ENCODE measurements at places on chromosomes 1 and 21. TPM values are rescaled to one million over a fixed set of nuclear protein-coding genes. Genes with fewer than 3 reads are reported as not detected.

ADAM30 gene
- total RNA-seq: not detected

CYP4Z1 gene
- total RNA-seq: not detected

ADAMTS5 gene
- not detected for total RNA-seq

APH1A gene
- total RNA-seq: 130 TPM

PIGC gene
- 24.7 TPM for total RNA-seq

ATP1A2 gene
- not detected for total RNA-seq

LCE1B gene
- not detected for total RNA-seq

KLHL17 gene
- total RNA-seq: 13.9 TPM

CFHR5 gene
- not detected for total RNA-seq

CFHR1 gene
- not detected for total RNA-seq

LRRC38 gene
- not detected for total RNA-seq

- DNase-seq: no peak
These were observed 20.2 kb upstream of the MTR start for GRCh38 chr1:236774926-236775325.

DNA sequence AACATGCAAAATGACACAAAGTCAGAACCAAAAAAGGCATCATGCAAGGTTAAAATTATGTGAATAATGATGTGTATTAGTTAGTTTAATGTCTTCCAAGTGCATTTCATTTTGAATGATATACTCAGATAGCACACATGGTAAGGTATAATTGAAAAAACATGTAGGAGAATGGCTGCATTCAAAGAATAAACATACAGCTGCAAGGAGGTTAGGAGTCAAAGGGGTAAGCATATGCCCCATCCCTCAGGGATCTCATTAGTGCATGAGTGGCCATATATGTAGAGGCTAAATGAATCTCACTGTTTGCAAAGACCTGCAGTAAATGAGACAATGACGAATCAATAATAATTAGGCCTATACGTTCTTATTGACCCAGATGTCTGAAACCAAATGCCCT lies 179.7 kb upstream of the HOOK1 start:
- DNase-seq: no peak

DNA sequence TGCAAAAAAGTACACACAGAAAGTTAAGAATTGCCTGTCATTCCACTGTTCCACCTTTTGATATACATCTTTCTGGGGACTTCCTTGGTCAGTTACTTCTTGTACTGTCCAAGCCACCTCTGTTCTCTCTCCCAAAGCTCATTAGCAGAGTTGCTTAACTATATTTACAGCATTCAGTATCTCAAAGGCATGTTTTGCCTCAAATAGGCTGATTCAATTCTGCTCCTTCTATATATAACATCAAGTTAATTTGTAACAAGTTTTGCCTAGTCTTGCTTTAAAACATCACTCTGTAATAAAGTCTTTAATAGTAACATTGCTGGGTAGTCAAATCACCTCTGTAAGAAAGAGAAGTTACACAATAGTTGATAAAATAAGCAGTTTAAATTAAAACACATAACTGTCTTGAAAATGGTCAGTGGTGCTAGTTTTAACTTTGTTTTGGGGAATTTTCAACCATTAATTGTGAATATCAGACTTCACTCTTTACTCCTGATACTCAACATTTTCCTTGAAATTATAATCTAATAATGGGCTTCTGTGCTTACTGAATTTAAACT lies 35.7 kb downstream of the EDARADD start:
- no peak for DNase-seq

DNA sequence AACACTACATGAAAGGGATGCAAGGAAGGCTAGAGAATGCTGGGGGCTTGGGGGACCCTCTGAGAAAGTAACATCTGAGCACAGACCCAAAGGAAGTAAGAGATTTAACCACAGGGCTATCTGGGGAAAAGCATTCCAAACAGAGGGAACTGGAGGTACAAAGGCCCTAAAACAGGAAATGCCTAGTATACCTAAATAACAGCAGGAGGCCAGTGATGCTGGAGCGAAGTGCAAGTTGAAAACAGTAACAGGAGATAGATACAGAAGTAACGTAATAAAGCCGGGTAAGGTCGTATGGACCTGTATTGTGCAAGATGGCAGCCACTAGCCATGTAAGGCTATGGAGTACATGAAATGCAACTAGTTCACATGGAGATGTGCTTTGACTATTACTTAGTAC lies 52.1 kb downstream of the CD34 start:
- DNase-seq: no peak

DNA sequence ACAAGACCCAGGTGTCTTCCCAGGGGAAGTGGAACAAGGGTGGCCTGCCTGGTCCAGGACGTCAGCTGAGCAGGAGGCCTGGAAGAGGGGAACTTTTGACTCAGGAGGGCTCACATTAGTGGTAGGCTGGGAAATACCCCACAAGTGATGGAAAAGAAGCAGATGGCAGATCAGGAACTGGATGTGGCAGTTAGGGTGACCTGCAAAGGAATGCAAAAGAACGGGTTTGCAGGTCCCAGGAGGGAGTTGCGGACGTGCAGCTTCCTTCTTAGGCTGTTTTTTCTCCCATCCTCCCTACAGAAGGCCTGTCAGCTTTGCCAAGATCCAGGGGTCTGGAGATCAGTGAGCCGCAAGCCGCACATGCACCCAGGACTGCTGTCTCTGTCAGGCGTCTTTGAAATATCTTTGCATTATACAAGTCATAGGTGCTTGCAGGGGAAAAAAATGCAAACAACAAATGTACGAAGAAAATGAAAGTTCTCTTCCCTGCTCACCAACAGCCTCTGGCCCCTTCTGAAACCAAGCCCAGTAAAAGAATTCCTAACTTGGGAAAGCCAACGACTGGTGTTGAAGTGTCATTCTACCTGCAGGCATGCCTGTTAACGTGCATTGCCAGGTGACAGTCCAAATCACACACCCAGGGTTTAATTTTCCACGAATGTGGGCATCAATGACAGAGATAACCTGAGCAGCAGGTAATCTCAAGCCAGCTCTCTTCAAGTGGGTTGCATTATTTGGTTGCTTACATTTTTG lies 34.4 kb downstream of the NENF start:
- DNase-seq: no peak

GRCh38 chr21:25898671-25899070 lies 163.9 kb downstream of the GABPA start:
- no peak for DNase-seq

DNA sequence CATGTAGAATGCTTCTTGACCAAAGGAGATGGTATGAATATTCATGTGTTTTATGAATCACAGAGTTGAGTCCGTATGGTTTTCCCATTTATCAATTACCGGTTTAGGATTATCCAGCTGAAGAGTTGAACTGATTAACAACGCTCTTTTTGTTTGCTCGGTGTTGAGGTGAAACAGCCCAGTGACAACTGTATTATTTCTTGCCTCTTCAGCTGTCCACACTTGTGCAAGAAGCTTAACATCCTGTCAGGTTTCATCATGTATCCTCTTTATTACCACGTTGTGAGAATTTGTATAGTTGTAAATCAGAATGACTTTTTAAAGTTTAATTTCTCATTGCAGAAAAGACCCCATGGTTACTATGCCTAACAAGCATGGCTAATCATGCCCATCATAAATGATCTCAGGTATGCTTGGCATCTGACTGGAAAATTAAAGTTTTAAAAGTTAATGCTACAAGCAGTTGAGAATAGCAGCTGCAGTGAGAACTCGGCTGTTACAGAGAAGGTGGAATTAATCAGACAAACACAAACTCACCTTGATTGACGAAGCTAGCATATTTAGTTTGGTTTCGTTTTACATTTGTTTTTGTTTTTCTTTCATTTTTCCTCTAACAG lies 563.2 kb upstream of the ADGRL2 start:
- DNase-seq: no peak

GRCh38 chr1:76928522-76928921 lies 61.2 kb downstream of the ST6GALNAC5 start:
- DNase-seq: no peak

DNA sequence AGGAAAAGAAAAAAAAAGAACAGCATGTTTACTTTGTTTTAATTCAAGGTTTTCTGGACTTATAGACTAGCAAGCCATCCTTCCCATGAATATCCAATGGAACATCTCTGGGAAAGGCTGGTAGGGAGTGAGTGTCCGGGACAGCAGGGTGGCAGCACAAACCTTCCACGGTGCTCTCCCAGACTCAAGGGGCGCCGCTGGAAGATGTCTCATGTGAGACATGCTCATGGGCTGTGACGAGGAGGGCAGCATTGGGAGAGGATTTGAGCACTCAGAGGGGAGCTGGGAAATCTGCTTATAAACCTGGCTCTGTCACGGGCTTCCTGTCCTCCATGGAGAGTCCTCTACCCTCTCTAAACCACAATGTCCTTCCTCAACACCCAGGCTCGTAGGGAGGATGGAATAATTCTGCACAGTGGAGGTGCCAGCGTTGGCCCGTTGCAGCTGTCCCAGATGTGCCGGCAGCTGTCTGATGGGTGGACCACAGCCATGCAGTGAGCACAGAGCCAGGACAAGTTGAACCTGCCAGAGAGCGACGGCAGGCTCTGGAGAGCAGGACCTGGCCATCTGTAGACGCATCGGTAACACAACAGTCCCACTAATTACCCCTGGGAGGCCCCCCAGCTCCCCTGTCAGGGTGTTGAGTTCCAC lies 100.1 kb upstream of the IGSF21 start:
- no peak for DNase-seq

GRCh38 chr1:77825131-77825709 lies 45.8 kb downstream of the MIGA1 start:
- DNase-seq: peak; percentile 85

DNA sequence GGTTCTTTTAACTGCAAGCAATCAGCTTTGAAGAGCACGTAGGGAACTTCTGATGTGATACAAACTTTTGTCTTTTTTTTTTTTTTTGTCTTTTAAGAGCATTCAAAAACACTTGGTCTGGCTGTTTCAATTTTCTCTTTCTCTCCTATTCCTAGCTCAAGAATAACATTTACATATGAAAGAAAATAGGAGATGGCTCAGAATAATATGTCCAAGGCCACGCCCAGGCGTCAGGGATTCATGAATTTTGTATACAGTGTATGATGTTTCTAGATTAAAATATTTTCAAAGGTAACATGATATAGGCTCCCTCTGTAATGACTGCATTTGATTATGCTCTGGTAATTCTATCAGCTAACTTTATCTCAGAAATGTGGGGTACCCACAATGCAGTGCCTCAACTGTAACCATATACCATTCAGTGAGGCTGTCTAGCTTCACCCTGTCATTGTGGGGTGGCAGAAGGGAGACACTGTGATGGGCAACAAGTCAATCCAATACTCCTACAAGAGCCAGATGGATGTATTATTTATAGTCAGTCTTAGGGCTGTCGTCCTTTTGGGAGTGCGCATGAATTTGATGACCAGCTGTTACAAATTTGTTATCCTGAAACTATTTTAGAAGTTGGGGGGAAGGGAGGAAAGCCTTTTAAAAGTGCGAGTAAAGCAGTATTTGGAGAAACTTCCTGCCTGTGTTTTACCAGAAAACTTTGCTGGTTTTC lies 1.5 kb upstream of the AKNAD1 start:
- DNase-seq: no peak

- no peak for DNase-seq
These were observed 79.0 kb downstream of the CD58 start for GRCh38 chr1:116491700-116492357.

GRCh38 chr1:157113106-157113505 lies 13.5 kb upstream of the ETV3L start:
- no peak for DNase-seq

- DNase-seq: no peak
These were observed 155.3 kb downstream of the ADSS2 start for GRCh38 chr1:244296447-244296846.

GRCh38 chr1:113439277-113439670 lies 49.0 kb downstream of the MAGI3 start:
- DNase-seq: no peak

- no peak for DNase-seq
These were observed 5.7 kb downstream of the ZBTB40 start for GRCh38 chr1:22457345-22457744.

DNA sequence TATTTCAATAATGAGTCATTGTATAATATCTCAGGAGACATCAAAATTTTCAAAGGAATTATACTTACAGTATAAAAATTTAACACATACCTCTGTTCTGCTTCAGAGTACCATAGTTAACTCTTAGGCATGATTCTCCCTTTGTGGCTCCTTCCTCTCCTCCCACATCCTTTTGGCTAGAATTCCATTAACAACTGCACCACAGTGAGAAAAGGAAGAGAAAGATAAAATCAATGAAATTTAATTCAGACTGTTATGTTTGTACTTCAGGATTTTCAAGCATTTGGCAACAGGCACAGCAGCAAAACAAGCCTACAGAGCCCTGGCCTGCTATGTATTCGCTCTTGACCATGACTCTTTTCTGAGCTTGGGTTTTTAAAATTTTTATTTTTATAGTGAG lies 57.2 kb upstream of the SGIP1 start:
- DNase-seq: no peak

- DNase-seq: peak; percentile 76
These were observed 774 bp upstream of the DYRK1A start for GRCh38 chr21:37365517-37366481.

- DNase-seq: no peak
These were observed 2.2 kb upstream of the FRRS1 start for GRCh38 chr1:99768524-99769245.

DNA sequence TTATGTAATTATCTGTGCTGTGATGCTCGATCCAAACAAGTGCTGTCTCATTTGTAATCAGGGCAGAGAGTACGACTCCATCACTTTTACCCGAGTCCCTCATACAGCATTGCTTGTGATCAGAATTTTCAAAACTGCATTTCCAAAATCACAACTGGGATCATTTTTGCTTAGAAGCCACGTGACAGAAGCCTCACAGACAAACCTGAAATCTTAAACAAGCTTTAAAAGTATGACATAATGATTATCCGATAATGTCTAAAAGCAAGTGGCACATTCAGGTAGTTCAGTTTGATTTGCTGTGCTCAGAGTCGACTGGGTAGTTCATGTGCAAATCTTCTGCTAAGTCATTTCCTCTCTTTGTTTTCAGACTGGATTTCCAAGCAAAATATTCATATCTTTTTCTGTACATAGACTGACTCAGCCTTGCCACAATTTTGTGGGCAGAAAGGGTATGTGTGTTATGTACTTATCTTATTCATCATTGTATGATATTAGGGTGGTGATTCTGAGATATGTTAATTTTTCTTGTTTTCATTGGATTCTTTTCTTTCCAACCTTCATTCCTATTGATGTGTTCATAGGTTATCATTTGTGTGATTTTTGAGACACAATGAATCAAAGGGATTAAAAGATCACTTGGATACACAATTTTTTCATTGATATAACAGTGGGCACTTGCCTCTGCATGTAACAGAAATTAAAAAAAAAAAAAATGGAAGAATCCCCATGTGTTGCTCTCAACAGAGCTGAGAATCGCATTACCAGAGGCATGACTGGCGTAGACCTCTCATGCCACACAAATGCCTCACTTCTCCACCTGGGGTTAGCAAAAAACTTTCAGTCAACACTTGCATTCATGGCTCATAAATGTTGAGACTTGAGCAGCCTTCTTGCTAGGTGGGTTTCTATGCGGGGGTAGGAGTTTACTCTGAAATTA lies 355.7 kb downstream of the LTN1 start:
- DNase-seq: peak; percentile 22

GRCh38 chr1:214220891-214221290 lies 60.1 kb upstream of the SMYD2 start:
- DNase-seq: no peak

- no peak for DNase-seq
These were observed 34.1 kb upstream of the ARHGEF16 start for GRCh38 chr1:3420218-3420951.

All from Karpas-422 (cell line).